ENCODE measurements at places on chromosomes 12 and 14.

- DNase-seq = no peak
Measured at GRCh38 chr12:46438256-46438655, 65.7 kb upstream of the SLC38A2 start.

DNA sequence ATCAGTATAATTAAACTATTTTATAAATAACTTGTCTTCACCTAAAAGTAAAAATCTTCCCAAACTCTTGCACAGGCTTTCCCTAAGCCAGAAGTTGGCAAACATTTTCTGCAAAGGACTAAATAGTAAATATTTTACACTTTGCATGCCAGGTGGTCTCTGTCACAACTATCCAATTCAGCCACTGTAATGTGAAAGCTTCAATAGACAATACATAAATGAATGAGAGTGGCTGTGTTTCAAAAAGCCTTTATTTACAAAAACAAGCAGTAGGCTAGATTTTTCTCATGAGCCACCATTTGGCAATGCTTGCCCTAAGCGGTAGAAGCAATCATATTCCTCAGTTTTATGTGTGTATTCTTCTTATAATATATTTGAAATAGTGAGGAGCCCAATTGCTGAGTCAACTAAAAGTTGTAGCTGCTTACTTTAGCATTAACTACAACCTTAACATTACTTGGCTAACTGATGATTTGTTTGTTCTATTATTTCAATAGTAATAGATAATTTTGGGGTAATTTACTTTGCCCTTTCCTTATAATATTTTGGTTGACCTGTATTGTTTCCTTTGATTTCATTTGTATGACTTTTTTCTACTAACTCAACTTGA is 236.0 kb upstream of the SYT1 start:
- DNase-seq = no peak

DNA sequence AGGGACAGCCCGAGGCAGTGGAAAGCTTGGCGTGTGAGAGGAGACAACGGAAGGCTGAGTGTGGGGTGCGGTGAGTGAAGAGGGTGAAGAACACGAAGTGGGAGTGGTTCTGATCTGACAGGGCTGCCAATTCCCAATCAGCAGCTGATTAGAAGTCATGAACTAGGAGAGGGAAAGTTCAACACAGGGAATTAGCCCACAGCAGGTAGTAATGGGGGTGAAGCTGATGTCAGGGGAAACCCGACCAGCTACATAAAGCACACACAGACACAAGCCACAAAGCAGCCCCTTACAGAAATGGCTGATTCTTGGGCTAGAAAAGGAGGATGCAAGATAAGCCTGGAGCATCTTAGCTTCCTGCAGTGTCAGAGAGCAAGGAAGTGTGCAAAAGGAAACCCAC is 47.5 kb upstream of the TCL1A start:
- DNase-seq = no peak

DNA sequence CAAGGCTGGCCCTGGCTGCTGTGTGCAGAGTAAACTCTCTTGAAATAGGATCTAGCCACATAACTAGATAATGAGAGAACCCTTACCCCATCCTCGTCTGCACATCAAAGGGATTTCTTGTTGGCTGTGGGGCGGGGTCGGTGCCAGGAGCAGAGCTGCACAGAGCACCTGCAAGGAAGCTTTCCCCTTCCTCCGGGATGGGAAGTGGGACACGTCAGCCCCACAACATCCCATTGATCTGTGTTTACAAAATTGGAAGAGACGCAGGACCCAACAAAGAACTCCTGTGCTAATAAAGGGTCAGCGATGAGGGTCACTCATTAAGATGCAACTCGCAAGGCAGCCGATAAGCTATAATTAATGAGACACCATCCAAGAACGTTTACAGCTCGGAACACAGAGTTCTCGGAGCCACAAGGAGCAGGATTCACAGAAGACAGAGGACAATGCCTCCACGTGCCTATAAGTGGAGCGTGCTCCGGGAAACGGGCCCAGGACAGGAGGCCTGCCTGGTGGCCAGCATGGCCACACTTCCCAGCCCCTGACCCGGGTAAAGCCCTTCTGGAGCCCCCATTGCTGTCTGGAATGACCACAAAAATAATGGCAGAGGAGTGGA is 171.5 kb downstream of the SLC15A4 start:
- no peak for DNase-seq

DNA sequence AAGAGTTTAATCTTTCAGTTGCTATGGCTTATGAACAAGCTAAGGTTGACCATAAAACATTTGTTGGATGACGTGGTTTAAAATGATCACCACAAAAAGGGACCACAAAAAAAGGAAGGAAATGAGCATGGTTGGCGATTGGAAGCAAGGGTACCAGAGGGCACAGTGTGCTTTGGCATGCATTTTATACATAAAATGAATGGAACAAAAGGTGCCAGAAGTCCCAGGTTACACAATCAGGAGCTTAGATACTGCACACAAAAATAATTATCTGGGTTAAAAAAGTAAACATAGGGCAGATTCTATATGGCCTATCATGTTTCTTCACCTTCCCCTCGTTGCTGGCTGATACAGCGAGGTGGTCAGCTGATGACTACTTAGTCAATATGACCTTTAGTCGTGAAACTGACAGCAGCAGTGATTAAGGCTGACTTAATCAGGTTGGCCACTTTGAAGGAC is 50.7 kb downstream of the ZC3H14 start:
- no peak for DNase-seq

- no peak for DNase-seq
Measured at GRCh38 chr12:120759591-120760348, 34.1 kb downstream of the ACADS start.

- DNase-seq = no peak
Measured at GRCh38 chr12:14952299-14952921, 9.0 kb downstream of the ARHGDIB start.

- no peak for DNase-seq
Measured at GRCh38 chr12:104095289-104095688, 31.0 kb downstream of the HCFC2 start.

DNA sequence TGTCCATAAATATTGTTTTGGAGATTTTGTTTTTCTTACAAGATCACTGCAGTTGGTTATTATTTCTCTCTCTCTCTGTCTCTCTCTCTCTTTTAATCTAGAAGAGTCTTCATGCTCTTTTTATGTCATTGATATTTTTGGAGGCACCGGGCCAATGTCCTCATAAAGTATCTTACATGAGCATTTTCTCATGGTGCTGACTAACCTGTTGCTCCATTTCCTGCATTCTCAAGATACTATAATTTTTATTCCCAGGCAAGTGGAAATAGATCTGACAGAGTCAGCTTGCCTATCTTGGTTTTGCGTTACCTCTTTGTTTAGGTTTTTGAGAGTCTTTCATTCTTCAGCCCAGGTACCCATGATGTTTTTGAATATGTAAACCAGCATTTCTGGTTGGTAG is 938.8 kb upstream of the FBXO33 start:
- DNase-seq = no peak

GRCh38 chr12:31897781-31898503 is 61.3 kb upstream of the RESF1 start:
- no peak for DNase-seq

- no peak for DNase-seq
Measured at GRCh38 chr14:92785667-92786426, 8.3 kb upstream of the GOLGA5 start.

DNA sequence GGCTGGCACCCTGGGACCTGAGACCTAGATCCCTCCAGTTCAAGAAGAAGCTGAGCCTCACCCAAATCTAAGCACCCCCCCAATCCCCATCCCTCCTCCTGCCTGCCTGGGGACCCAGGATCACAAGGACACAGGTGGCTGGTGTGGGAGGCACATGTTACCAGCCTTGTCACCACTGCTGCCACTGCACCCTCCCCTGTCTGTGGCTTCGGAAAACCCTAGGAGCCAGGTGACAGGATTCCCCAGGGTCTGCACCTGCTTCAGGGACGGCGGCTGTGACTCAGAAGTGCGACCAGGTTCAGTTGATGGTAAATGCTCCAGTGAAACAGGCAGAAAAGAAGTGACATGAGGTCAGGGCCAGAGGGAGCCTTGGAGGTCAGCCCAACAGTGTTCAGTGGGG is 62.8 kb upstream of the FAM222A start:
- no peak for DNase-seq

DNA sequence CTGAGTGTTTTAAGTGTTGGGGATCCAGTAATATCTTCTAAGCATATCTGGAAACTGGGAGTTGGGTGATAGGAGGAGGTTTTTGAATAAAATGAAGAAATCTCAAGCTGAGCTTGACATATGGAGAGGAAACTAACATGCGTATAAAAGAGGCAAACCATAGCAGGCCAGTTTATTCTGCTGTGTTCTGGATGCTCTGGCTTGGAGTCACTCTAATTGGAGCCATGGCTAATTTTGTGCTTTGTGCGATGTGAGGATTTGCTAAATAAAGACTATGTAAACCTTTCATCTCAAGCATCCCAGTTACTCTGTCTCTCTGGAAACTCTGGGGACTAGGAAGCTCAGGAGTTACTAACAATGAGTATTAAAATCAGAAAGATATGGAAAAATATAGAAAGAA is 66.5 kb downstream of the ATF7IP start:
- no peak for DNase-seq

- DNase-seq = no peak
Measured at GRCh38 chr12:114767906-114768722, 84.1 kb upstream of the TBX3 start.

GRCh38 chr14:91237219-91237618 is 7.3 kb downstream of the GPR68 start:
- no peak for DNase-seq

DNA sequence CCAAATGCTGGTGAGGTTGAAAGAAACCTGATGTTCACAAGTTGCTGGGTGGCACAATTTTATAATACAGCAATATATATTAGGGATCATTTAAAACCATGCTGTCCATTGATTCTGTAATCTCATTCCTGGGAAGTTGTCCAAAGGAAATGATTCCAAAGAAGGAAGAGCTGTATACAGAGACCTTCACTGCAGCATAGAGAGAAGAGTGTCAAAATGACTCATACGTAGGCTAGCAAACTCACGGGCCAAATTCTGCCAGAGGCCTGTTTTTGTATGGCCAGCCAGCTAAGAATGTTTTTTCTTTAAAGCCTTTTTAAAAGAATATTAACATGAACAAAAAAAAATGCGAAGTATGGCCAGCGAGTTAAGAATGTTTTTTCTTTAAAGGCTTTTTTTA is 69.2 kb upstream of the MED13L start:
- DNase-seq = no peak

GRCh38 chr12:24701343-24701742 is 247.6 kb downstream of the BCAT1 start:
- no peak for DNase-seq

All from stimulated activated naive CD4-positive, alpha-beta T cell (primary cell).